GM06990 (cell line): ENCODE measurements at places on chromosomes 7 and 10.

GRCh38 chr10:32104181-32104580, 48.0 kb upstream of the KIF5B start:
- no peak for DNase-seq

- no peak for DNase-seq
Measured at GRCh38 chr10:91460681-91461080, 50.5 kb downstream of the HECTD2 start.

DNA sequence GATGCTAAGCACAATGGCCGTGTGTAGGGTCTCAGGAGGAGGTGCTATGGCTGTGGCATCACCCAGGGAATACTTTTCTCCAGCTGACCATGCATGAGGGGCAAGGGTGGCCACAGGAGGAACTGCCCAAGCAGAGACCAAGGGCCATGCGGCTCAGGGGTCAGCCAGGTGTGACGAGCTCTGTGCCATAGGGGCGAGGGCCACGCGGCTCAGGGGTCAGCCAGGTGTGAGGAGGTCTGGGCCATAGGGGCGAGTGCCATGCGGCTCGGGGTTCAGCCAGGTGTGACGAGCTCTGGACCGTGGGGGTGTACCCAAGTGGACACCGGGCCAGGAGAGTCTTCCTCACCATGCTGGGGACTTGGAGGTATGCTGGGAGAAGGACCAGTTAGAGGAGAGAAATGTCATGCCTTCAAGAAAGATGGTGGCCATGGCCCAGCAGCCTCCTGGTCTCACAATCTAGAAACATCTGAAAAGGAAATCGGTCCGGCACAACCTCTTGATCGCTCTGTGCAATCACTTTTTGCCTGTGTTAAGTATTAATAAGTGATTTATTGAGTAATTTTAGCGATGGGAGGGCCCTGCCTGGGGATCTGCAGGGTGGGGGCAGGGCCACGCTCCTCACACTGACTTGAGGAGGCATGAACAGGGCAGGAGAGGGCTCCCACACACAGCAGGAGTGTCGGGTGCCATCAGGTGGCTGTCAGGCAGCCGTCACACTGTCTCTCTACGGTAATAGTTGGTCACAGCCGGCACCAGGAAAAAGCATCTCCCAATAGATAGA, 265.0 kb downstream of the ADARB2 start:
- DNase-seq, result no peak

- DNase-seq, result no peak
Measured at GRCh38 chr7:36673703-36674102, 50.6 kb downstream of the AOAH start.

GRCh38 chr7:125828153-125828700, 898.6 kb upstream of the POT1 start:
- DNase-seq, result no peak

DNA sequence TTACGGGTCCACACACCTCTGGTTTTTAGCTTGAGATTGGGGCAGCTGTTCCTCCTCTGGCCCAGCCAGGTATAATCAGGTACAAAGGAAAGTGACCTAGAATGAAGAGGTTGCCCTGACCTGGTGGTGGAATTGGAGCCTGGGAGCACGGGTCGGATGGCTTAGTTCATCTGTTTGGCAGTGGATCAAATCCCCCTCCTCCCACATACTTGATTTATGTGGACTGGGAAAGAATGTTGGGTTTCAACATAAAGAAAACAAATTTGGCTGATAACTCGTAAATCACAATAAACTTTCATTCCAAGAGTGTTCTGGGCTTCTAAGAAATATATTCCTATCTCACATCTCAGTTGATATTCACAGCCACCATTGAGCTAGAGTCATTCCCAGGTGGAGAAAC, 186.8 kb downstream of the CUX1 start:
- no peak for DNase-seq

GRCh38 chr7:114084472-114085312, 165.9 kb upstream of the PPP1R3A start:
- DNase-seq, result peak; percentile 54

DNA sequence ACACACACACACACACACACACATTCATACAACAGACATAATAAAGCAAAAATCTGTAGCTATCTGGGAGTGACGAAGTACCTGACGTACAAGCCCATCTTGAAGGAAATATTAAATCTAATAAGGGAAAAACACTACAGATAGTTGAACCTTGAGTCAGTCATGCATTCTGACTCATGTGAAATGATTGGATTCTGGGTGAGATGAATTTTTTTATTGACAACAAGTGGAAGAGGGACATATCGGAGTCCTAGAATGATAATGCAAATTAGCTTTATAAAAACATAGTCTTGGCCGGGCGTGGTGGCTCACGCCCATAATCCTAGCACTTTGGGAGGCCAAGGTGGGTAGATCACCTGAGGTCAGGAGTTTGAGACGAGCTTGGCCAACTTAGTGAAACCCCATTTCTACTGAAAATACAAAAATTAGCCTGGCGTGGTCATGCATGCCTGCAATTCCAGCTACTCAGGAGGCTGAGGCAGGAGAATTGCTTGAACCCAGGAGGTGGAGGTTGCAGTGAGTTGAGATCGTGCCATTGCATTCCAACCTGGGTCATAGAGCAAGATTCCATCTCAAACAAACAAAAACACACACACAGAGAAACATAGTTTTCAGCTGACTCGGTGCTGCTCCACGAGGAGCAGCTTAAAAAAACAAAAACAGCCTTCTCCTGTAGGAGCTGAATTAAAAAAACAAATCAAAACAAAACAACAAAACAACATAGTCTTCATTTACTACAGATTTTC, 154.4 kb upstream of the MKLN1 start:
- DNase-seq, result no peak

GRCh38 chr10:113550365-113550764, 2.5 kb upstream of the HABP2 start:
- no peak for DNase-seq
